ENCODE measurements at places on chromosomes 11 and 22.

DNA sequence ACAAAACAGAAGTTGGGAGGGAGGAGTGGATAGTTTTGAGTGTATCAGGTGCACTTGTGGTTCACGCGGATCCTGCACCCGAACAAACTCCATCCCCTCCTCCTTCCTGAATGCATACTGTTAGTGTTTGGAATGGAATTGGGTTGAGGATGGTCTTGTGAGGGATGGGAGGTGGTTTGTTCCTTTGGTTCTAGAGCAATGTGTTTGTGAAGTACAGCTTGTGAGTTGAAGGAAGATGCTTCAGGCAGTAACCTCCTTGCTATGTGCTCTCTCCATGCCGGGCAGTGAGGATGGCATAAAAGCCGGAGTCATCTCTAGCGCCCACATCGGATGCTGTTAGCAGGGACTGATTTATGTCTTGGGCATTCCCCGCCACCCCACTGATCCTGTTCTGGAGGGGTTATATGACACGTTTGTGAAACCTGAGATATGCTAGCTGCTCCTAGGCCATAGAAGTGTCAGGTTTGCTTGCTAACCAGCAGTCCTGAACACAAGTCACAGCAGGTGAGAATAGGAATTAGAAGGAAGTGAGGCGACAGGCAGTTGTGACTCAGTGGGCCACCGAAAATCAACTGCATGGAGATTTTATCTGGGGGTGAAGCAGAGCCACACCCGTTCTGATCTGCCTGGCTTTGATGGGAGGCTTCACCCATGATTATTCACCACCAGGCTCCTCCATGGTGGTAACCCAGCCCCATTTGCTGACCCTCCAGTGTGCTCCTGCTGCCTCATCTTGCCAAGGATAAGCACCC, 2.2 kb downstream of the BCR start:
- DNase-seq = no peak

GRCh38 chr11:86183694-86184093, 60.9 kb upstream of the EED start:
- DNase-seq = no peak

- no peak for DNase-seq
Measured at GRCh38 chr11:115636753-115637527, 132.7 kb upstream of the CADM1 start.

- no peak for DNase-seq
Measured at GRCh38 chr22:19035474-19036228, 86.6 kb downstream of the DGCR2 start.

GRCh38 chr22:24392218-24392931, 35.0 kb upstream of the ADORA2A start:
- DNase-seq = no peak

DNA sequence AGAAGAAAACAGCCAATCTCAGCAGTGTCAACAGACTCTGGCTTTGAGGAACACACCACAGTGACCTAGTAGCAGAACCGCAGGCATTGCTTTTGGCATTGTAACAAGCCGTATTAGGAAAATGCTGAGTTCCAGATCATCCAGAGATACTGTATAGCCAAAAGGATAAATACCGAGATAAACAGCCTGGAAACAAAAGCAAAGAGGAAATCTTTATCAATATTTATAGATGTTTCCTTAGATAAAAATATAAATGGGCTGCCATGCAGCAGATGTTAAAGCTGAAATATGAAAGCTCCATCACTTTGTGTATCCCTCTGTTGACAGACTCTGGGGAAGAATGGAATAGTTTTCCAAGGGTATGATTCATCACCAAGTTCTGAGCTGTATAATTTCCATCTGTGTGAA, 98.9 kb upstream of the TP53AIP1 start:
- DNase-seq = no peak

GRCh38 chr22:27987557-27987956, 68.5 kb upstream of the PITPNB start:
- no peak for DNase-seq

DNA sequence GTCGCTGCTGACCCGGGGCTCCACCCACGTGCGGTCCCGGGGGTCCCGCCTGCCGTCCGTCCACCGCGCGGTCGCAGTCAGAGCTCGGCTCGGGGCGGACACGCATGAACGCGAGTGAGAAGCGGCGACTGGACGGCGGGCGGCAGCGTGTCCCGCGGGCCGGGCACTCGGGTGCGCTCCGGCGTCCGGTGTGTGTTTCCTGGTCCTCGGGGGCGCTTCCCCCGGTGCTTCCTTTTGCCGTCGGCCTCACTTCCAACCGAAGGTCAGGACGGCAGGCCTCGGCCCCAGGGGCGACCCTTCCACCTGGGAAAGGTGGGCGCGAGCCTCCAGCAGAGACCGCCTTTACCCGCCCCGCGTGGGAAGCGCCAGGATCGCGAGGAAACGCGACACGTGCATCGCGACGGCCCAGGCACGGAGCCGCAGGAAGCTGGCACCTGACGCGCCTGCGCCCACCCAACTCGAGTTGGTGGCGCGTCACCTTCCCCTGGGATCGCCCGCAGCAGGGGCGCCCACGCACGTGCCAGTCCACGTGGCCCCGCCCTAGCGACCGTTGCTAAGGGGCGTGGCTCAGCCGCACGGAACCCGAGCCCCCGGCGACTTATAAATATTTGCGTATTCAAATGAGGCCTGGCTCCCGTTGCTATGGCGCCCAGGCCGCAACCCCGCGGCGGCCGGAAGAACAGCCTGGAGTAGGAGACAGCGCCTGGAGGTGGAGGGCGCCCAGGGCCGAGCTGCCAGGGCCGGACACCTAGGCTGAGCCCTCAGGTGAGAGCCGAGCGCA, at the start of gene LRRC56:
LRRC56 (plus strand) TSS at position 687 of the 781 bp plus-strand sequence. CDS start 3,158 bp downstream, outside the sequence.
- no peak for DNase-seq

- no peak for DNase-seq
Measured at GRCh38 chr11:112175599-112175952, 264 bp downstream of the BCO2 start.

DNA sequence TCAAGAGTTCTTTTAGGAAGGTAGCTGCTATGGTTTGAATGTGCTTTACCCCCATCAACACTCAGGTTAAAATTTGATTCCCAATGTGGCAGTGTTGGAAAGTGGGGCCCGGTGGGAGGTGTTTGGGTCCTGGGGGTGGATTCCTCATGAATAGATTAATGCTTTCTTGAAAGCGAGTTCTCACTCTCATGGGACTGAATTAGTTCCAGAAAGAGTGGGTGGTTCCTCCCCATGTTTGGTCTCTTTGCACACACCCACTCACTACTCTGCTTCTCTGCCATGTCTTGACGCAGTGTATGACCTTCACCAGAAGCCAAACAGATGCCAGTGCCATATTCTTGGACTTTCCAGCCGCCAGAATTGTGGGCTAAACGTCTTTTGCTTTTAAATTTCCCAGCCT, 394.4 kb downstream of the OPCML start:
- DNase-seq = no peak

GRCh38 chr22:17232406-17232805, 13.2 kb upstream of the ADA2 start:
- DNase-seq = no peak

Measured in GOT3 (cell line).